ENCODE measurements at places on chromosomes 13 and 19.

- peak; percentile 57 for DNase-seq
Measured at GRCh38 chr19:14505488-14506239, 9.7 kb upstream of the GIPC1 start.

- DNase-seq, result no peak
Measured at GRCh38 chr13:72566526-72566925, 160.9 kb downstream of the MZT1 start.

DNA sequence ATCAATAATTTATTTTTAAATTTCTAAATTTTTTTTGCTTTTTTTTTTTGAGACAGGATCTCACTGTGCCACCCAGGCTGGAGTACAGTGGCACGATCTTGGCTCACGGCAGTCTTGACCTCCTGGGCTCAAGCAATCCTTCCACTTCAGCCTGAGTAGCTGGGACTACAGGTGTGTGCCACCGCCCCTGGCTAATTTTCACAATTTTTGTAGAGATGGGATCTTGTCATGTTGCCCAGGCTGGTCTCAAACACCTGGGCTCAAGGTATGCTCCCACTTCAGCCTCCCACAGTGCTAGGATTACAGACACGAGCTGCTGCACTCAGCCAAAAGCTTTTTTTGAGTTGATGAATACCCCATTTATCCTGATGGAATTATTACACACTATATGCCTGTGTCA is 50.8 kb downstream of the DPY19L3 start:
- no peak for DNase-seq

DNA sequence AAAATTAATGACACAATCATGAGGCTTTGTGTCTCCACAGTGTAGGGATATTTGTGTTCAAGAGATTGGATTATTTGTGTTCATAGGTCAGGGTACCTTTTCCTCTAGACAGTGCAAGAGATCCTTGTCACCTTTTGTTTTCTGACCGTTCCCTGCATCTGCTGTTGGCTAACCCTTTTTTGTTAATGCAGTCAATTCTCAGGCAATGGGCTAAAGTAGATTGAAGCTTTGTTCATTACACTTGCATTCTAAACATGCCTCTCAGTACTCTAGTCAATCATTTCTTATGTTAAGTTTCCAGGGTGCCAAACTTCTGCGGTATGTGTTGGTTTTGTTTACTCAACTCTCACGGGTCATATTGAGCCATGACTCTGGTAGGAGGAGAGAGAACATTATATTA is 1.8 kb upstream of the MED4 start:
- DNase-seq, result no peak

DNA sequence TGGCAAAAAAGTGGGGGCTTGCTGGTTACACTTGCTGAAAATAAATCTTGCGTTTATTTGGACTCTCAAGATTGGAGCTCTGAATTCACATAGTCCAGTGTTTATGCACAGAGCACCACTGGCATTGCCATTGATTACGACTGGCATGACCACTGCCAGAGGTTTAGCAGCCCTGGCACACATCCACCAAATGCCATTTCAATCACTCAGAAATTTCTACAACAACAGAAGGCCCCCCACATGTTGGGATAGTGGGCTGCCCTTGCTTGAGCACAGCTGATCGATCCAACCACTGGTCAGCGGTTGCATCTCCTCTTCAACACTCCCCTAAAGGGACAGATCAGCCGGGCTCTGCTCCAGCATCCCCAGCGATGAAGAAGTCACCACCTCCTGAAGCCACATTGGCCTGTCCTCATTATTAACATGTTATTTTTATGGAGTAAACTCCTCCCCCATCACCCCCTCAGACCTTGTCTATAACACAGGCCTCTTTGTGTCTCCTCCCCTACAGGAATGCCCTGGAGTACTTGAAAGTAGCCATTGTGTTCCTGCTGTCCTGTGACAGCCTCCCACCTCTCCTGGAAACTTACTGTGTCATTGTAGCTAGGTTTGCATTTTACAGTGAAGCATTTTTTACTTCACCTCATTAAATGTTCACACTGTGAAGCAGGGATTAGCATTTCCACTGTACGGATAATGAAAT is 51.3 kb downstream of the CDADC1 start:
- DNase-seq, result no peak

- DNase-seq, result no peak
Measured at GRCh38 chr13:113207890-113208420, 514 bp downstream of the PCID2 start.

DNA sequence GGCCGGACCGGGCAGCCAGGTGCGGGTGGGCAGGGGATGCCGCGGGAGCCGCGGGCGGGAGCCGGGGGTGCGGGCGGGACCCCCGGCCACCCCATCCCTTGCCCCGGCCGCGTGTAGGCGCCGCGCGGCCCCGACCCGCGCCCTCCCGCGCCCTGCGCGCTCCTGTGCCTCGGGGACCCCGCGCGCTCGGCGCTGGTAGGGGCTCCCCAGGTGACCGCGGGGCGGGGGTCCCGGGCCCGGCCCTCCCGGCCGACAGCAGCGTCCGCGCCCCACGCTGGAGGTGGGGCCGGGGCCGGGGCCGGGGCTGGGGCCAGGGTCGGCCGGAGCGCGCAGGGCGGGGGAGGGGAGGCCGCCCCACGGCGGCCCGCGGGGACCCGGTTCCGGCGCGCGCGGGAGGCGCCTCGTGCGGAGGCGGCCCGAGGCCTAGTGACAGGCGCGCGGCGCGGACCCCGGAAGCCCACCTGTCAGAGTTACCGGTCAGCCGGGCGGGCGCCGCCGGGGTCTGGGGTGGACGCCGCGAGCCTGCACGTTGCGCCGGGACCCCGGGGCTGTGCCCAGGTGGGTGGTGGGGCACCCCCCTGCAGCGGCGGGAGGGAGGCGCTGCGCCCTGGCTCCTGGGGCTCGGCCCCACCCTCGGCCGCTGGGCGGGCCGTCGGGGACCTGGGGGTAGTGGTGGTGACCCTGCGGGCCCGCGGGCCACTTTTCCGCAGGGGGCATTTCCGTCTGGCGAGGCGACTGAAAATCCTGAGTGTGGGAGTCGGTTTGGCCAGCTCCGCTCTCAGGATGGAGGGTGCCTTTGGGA is 518 bp downstream of the TFDP1 start:
- DNase-seq, result no peak

DNA sequence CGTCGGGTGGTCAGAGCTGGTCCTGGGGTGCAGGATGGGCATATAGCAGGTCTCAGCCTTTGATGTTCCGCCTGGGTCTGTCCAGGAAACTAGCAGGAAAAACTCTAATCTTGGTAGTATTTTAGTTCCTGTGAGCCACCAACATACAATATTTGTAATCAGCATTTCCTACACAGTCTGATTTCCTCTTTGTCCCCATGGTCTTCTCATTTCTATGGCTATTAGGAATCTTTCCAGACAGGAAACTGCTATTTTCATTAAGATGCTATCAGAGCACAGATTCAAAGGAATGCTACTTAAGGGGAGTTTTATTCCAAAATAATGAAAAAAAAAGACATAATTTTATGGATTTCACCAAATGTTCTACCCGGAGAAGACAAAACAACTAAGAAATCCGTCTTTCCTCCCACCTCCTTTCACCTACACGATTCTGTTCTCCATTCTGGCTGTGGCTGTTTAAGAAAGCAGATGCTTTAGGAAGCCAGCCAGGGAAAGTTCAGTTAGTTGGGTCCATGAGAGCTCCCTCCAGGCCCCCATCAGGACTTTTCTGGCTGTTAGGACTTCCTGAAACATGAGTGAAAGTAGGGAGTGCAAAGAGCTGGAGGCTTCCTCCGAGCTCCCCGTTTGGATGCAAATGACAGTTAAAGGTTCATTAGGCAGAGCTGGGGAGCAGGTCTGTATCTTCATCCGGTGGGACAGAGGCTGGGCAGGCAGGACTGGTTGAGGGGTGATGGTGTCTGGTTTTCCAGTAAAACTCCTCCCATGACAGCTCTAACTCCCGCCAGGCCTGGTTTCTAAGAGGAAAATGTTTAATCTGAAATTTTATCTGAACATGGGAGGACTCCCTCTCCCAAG is 36.3 kb downstream of the SHISA2 start:
- DNase-seq, result no peak

GRCh38 chr19:58388175-58388526 is 1.1 kb downstream of the RPS5 start:
- no peak for DNase-seq

DNA sequence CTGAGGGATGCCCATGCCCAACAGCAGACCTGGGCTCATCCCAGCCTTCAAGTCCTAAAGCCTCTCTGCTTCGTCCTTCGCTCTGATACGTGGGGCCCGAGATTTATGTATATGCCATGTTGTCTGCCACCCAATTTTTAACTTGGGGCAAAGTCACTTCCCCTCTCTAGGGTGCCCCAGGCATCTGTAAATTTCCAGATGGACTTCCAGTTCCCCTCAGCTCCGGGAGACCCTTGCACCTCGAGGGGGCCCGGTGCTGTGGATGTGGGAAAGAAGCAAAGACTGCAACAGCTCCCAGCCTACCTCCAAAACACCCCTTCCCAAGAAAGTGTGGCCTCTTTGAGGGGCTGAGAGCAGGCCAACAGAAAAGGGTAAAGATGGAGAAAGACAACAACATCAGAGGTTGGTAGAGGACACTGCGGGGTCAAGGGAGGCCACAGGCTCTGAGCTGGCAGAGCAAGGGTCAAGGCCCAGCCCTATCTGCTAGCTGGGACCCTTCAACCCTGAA is 97.4 kb downstream of the STK24 start:
- DNase-seq, result no peak

DNA sequence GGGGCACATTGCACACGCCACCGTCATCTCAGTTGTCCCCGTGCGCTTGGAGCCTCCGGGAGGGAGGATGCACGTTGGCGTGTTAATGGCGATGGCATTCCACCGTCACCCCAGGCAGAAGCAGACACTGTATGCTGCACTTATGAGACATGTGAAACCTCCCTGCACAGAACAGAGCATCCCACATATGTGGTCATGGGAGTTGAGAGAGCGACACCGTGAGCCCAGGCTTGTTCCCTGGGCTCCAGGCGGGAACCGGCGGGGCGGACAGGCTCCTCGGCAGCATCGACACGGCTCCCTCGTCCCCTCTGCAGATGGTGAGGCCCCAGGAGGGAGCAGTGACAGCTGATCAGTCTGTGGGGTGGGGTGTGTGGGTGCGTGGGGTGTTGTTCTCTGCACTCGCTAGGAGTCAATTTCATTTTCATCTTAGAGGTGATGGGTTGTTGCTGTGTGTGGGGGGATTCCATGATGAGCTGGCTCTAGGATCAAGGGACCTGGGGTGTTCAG is 40.4 kb downstream of the CRTC1 start:
- DNase-seq, result no peak

DNA sequence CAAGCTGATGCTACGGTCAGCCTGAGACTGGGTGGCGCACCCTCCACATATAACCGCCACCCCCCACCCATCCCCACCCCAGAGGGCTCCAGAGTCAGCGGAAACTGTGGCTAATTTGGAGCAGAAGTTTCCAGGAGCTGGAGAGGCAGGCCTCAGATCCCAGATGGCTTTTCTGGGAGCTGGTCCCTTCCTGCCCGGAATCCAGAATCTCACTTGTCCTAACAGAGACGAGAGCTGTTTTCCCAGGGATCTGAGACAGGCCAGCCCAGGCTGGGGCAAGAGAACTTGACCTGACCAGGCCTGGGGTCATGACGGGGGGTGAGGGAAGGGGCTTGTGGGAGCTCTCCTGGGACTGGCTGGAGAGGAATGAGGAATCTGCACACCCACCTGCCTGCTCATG is 6.5 kb downstream of the EPHX3 start:
- no peak for DNase-seq

DNA sequence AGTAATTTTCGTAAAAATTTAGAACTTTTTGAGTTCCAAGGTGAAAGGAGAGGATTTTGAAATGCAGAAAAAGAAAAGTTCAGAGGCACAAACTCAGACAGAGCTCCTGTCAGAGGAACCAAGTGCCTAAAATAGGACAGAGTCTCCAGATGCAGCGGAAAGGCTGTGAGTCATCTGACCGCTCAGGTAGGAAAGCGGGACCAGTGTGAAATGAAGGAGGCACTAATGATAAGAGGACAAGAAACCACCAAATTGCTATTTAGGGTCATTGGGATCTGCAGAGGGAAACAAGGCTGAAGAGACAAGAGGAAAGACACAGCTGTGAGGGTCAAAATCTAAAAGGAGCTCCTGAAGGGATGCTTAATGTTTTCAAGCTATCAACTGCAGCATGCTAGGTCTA is 34.9 kb downstream of the IRS2 start:
- DNase-seq, result no peak

- no peak for DNase-seq
Measured at GRCh38 chr19:34306213-34306661, 51.9 kb downstream of the GARRE1 start.

DNA sequence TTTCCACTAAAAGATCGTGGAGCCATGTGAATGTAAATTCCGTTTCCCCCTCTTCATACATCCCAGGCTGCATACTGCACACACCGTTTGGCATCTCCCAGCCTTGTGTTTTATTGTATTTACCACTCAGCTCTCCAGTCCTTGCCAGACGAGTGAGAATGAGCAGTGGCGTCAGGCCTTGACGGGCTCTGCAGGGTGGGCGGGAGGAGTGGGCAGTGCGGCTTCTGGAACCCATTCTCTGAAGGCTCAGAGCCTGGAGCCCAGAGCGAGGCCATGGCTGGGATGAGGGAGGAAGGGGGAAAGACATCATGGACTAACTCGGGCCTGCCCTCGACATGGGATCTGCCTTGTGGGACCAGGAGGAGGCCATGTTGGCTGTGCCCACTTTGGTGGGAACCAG is 25.1 kb downstream of the BICRA start:
- no peak for DNase-seq

GRCh38 chr19:54338521-54338920 is 441 bp downstream of the LILRA4 start:
- no peak for DNase-seq

DNA sequence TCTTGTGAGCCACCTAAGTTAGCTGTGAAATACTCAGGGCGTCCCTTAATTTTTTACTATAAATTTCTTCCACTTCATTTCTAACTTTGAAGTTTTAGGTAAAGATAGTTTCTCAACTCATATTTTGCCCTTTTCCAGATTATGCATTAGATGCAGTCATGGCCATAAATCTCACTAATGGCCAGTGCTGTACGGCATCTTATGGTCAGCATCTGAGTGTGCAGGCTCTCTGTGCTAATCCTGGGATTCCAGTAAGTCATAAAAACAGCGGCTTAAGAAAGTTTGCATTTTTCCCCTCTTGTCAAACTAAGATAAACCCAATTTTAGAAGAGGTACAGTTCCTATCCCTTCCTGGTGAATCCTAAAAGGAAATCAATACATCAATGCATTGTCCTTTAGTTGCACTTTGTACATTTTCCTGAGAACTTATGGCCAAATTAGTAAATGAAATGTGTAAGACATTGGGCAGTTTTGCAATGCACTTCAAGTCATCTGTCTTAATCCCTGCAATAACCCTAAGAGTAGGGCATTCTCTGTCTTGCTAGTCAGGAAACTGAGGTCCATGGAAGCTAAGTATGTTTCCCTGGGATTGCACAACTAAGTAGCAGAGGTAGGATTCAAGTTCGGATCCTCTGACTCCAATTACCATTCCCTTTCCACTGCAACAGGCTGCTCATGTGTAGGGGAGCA is 146.2 kb downstream of the DCT start:
- DNase-seq, result no peak

- no peak for DNase-seq
Measured at GRCh38 chr13:72218966-72219365, 352.0 kb upstream of the DACH1 start.
